Stimulated activated CD4-positive, alpha-beta T cell treated with anti-CD3 and anti-CD28 coated beads, TNF-alpha, amount 100 ng/mL, for 4 hours (primary cell): ENCODE measurements at places on chromosomes 4 and X.

- DNase-seq, result peak; percentile 37
Observed at GRCh38 chr4:7828011-7828720, 111.5 kb downstream of the AFAP1 start.

DNA sequence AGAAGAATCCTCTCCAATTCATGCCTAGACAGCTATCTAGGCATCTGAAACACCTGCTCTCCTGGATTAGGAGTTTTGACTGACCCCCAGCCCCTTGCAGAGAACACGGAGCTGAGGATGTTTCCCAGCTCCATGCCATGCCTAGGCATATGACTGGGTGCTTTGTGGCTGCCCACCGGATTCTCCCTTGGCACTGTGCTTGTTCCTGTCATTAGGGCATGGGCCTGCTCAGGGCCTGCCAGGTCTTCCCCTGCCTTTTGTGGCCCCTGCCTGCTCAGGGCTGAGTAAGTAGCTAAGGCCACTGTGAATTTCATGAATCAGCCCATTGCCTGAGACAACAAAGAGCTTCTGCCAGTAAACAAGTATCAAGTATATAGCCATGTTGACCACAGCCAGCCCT lies 867.4 kb downstream of the TECRL start:
- no peak for DNase-seq

GRCh38 chr4:113893546-113893945 lies 85.9 kb downstream of the ARSJ start:
- DNase-seq, result no peak

DNA sequence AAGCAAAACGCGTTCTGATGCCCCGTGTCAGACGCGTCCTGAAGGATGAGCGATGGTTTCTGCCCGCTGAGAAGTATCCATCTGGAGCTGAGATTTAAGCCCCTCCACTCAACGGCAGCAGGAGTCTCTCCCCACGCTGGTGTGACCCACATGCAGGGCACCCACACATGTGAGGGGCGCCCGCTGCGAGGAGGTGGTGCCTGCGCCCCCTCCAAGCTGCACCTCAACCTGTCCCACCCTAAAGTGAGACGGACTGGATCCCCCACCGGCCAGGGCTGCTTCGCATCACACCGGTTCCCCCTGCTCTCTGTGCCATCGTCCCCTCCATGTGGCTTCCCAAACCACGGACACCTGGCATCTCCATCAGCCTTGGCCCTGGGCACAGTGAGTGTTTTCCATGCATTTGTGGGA lies 4.5 kb upstream of the PDE6B start:
- no peak for DNase-seq

DNA sequence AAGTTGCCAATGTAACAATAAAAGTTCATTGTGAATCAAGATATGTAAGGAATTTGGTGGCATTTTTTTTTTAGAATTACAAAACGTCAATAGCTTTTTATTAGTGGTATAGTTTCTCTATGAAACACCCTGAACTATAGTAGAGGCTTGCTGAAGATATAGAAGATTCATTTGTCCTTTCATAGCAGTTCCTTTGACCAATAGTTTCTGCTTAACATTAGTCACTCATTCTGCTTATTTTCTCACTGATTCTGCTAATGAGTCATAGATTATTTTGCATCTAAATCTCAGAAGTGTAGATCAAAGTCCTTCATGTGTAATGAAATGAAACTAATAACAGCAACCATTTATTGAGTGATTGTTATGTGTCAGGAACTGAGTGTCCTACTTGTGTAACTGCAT lies 205.0 kb upstream of the TET2 start:
- DNase-seq, result no peak

DNA sequence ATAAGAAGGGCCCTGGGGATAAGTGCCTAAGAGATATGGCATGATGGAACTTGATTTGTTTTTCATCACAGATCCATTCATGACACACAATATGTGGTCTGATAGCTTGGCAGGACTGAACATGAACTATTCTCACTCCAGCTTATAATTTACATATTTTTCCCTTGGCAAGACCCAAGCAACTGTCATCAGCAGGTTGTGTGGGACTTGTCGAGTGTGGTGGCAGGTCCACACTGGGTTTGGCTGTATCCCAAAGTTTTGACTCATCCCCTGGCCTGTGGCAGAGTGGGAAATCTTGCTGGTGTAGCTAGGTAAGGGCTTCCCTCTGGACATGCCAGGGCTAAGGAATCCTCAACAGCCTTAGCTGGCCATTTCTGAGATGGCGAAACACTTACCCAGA lies 81.0 kb upstream of the STIM2 start:
- no peak for DNase-seq

DNA sequence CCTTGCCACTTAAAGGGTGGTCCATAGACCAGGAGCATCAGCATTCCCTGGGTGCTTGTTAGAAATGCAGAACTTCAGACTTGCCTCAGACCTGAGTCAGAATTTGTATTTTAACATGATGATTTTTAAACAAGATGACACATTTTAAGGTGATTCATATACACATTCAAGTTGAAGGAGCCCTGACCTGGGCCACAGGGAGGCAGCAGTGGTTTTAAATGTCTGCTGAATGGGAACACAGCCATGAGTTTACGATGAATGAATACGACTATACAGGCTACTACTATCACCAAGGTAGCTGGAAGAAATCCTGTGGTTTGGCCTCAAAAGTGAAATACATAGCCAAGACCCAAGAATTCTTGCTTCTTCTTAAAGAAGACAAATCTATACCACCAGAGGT lies 2.9 kb downstream of the HDAC8 start:
- no peak for DNase-seq

- no peak for DNase-seq
Observed at GRCh38 chrX:5852941-5853340, 375.7 kb downstream of the NLGN4X start.
